B cell (primary cell): ENCODE measurements at places on chromosomes 11 and 22. TPM values are rescaled to one million over a fixed set of nuclear protein-coding genes. Genes with fewer than 3 reads are reported as not detected.
A peak's percentile ranks its signal among the peaks of the same experiment; 100 is the strongest.

DNA sequence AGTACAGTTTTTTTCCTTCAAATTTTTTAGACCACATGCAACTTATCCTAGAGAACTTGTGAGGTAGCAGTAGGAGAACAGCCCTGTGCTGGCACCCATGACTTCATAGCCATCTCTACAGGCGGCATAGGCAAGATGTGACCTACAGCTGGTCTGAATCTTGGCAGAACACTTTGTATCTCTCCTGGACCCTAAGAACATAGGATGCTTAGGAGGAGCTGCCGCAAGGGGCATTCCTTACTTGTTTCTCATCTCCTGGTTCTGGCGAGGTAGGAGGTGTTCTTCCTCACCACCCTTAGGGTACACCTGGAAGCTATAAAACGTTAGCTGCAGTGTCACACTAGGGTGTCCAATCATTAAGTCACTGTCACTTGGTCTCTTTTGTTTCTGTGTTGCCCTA, 16.4 kb downstream of the CWC15 start:
- H3K4me1 ChIP-seq = no peaks in the 10 kb centered on the region
- DNase-seq = no peak
- H3K27me3 ChIP-seq = no peaks in the 10 kb centered on the region
- peaks cover 4% of the 10 kb centered on the region for H3K36me3 ChIP-seq
- no peak overlapping the region for H3K27ac ChIP-seq
- no peak overlapping the region for H3K4me3 ChIP-seq

DNA sequence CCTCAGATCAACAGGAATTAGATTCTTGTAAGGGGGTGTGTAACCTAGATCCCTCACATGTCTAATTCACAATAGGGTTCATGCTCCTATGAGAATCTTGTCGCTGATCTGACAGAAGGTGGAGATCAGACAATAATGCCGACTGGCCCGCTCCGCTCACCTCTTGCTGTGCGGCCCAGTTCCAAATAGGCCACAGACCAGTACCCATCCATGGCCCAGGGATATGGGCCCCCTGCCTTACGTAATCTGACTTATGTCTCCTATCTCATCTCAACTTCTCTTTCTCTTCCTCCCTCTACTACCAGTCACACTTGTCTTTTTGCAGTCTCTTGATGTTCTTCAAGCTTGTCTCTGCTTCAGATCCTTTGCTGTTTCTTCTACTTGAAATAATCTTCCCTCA, 70.0 kb downstream of the CWF19L2 start:
- no peak for DNase-seq
- H3K4me3 ChIP-seq = no peak overlapping the region
- H3K36me3 ChIP-seq = peaks cover 45% of the 10 kb centered on the region
- no peaks in the 10 kb centered on the region for H3K4me1 ChIP-seq

DNA sequence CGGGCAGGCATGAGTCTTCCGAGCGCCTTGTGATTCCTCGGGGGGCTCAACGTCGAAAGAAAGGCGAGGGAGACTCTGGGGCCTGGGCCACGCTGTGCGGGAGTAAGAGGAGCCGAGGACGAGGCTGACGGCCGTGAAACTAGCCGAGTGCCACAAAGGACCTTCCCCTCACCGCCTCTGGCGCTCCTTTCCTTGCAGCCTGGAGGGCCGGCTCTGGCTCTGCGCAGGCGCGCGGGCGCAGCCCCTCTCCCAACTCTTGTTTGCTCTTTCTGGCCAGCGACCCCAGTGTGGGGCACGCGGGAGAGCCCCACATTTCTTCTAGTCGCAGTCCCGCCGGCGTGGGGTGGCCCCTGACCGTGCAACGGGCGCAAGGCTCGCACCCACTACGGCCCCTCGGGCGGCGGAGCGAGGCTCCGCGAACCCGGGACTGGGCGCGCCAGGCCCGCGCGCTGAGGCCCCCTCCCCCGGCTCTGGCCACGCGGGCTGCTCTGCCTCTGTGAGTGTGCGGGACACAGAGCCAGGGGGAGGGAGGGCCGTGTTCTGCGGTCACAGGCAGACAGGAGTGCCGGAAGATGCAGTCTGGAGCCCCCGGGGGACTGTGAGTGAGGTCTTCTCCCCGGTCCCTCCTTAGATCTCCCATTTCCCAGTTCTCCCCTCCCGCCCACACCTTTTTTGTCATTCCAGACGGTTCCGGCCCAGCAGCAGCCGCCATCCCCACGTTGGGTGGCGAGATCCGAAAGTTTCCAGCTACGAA, 1.0 kb upstream of the TOB2 start:
- DNase-seq = no peak
- peaks cover 25% of the 10 kb centered on the region for H3K4me1 ChIP-seq
- H3K27me3 ChIP-seq = no peaks in the 10 kb centered on the region
- no peaks in the 10 kb centered on the region for H3K36me3 ChIP-seq

DNA sequence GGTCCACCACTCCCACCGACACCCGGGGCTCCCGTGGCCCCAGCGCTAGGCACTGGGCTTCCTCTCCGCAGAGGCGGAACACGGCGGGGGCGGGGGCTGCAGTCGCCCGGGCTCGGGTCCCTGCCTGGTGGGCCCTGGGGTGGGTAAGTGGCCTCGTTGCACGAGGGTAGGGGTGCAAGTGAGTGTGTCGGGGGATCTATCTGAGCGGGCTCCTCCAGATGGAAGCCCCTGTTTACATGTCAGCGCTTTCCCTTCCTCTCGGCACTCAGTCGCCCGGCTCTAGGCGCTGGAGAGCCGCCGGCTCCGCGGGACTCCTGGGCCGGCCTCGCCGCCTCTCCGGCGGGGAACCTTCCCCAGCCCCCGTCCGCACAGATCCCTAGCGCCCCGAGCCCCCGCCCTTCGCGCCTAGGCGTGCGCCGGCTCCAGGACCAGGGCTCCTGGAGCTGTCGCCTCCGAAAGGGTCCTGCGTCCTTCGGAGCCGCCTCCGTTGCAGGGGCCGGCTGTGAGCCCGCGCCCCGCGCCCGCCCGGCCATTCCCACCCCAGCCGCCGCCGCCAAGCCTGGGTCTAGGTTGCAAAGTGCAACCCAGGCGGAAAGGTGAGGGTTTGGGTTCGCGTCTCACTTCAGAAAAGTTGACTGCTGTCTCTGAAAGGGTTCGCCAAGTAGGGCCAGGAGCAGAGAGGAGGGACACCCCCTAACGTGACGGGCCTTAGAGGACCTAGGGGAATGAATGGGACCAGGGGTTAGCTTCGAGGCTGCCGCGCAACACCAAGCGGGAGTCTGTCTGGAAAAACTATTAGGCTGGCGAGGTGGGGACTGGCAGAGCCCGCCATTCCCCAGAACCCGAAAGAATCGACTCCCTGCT, 978 bp downstream of the FLI1 start:
- H3K27ac ChIP-seq = peak overlapping the region; percentile 84
- peaks cover 12% of the 10 kb centered on the region for H3K27me3 ChIP-seq
- peak; percentile 53 for DNase-seq
- H3K4me1 ChIP-seq = peaks cover 47% of the 10 kb centered on the region
- peaks cover 29% of the 10 kb centered on the region for H3K36me3 ChIP-seq
- H3K4me3 ChIP-seq = peak overlapping the region; percentile 94

- H3K27ac ChIP-seq = no peak overlapping the region
- H3K4me1 ChIP-seq = no peaks in the 10 kb centered on the region
- no peaks in the 10 kb centered on the region for H3K36me3 ChIP-seq
- peaks cover 14% of the 10 kb centered on the region for H3K27me3 ChIP-seq
- no peak overlapping the region for H3K4me3 ChIP-seq
- no peak for DNase-seq
Observed at GRCh38 chr11:116715383-116715782, 57.4 kb downstream of the BUD13 start.

- H3K27ac ChIP-seq = no peak overlapping the region
- no peak overlapping the region for H3K4me3 ChIP-seq
- no peaks in the 10 kb centered on the region for H3K27me3 ChIP-seq
- no peaks in the 10 kb centered on the region for H3K4me1 ChIP-seq
- no peak for DNase-seq
Observed at GRCh38 chr22:27327981-27328721, 473.4 kb downstream of the MN1 start.

- H3K4me3 ChIP-seq = no peak overlapping the region
- peaks cover 5% of the 10 kb centered on the region for H3K27me3 ChIP-seq
- no peaks in the 10 kb centered on the region for H3K36me3 ChIP-seq
- no peak overlapping the region for H3K27ac ChIP-seq
- DNase-seq = no peak
Observed at GRCh38 chr11:69231466-69232018, 62.4 kb upstream of the MYEOV start.

GRCh38 chr11:7501894-7502293, 11.9 kb upstream of the PPFIBP2 start:
- no peaks in the 10 kb centered on the region for H3K27me3 ChIP-seq
- H3K36me3 ChIP-seq = peaks cover 16% of the 10 kb centered on the region
- H3K4me3 ChIP-seq = no peak overlapping the region
- H3K4me1 ChIP-seq = peaks cover 42% of the 10 kb centered on the region

GRCh38 chr11:4654635-4655369, 11.0 kb downstream of the OR51E1 start:
- H3K27ac ChIP-seq = no peak overlapping the region
- no peaks in the 10 kb centered on the region for H3K36me3 ChIP-seq
- no peak for DNase-seq
- no peak overlapping the region for H3K4me3 ChIP-seq
- H3K27me3 ChIP-seq = no peaks in the 10 kb centered on the region

DNA sequence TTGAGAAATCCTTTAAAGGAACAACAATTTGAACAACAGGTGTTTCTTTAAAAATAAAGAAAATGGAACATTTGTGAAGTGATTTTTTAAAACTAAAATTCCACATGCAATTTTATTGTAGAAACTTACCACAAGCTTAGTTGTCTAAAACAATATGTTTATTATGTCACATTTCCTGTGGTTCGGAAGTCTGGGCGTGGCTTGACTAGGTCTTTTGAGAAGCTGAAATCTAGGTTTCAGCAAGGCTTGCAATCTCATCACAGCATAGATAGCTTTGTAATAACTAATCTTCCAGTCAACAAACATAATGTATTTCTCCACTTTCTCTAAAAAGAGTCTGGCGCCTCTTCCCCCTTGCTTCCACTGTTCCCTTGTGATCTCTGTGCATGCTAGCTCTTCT, 27.0 kb downstream of the MS4A6A start:
- no peaks in the 10 kb centered on the region for H3K4me1 ChIP-seq
- H3K27ac ChIP-seq = no peak overlapping the region
- H3K27me3 ChIP-seq = no peaks in the 10 kb centered on the region
- no peak for DNase-seq

DNA sequence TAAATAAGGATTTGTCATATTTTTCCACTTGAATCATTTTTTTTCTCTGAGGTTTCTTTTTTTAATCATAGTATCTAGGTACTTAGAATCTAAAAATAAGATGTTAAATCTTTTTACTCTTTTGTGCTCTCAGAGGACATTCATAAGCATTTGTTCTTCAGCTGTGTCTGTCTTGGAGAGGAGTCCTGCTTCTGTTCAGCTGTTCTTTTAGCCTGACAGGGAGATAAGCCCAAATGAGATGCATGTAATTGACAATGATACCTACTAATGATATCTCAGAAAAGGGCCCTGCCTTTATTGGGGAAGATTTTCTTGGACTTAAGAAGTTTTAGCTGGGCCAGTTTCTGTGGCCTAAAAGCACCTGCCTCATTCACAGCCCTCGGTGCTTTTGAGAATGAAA, 156.9 kb downstream of the NCAM1 start:
- H3K27ac ChIP-seq = no peak overlapping the region
- H3K4me1 ChIP-seq = no peaks in the 10 kb centered on the region
- no peak overlapping the region for H3K4me3 ChIP-seq

DNA sequence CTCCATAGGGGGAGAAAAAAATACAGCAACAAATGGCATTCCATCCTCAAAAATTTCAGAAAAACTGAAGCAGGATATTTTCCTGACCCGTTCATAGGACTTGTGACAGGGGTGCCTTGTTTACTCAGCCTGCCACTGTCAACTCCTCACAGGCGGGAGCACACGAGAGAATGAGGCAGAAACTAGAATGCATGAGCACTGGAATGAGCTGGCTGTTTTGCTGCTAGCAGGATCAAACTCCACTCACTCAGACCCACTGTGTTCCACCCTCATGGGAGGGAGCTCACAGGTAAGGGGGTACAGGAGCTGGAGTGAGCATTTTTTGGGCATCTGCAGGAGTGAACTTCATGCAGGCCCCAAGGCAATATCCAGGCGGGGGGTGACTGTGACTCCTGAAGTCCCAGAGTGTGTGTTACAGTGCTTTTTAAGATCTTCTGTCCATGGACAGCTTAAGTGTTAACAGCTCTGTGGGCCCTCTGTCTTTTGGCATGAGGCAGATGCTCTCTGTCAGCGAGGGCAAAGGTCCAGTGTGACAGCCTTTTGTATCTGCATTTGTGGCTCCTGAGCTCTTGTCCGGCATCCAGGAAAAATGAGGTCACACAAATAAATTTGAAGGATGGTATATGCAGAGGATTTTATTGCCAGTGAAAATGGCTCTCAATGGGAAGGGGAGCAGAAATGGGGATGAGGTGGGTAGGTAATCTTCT, 905.7 kb upstream of the TENM4 start:
- H3K27me3 ChIP-seq = no peaks in the 10 kb centered on the region
- H3K27ac ChIP-seq = no peak overlapping the region
- H3K36me3 ChIP-seq = no peaks in the 10 kb centered on the region
- H3K4me3 ChIP-seq = no peak overlapping the region
- H3K4me1 ChIP-seq = no peaks in the 10 kb centered on the region
- no peak for DNase-seq

- no peak overlapping the region for H3K4me3 ChIP-seq
- H3K4me1 ChIP-seq = no peaks in the 10 kb centered on the region
- no peak for DNase-seq
- H3K36me3 ChIP-seq = no peaks in the 10 kb centered on the region
Observed at GRCh38 chr11:130465263-130465662, 16.8 kb downstream of the ADAMTS15 start.

DNA sequence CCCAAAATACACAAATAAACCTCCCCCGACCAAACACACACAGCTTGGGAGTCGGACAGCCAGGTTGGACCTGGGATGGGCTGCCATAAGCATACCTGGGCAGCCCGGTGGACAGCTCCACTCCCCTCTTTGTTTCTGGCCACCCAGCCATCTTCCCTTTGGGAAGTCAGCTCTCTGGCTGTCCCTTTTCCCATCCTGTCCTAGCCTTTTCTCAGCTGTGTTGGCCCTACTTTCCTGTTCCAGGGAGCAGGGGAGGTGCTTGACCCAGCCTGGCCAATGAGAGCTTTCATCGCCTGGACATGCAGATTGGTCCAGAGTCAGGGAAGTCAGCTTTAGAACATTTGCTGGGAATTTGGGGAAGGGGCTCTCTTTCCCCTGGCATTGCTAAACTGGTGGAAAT, 68.7 kb upstream of the NECTIN1 start:
- H3K4me1 ChIP-seq = no peaks in the 10 kb centered on the region
- no peaks in the 10 kb centered on the region for H3K27me3 ChIP-seq
- DNase-seq = no peak

GRCh38 chr11:559712-560304, 730 bp downstream of the LMNTD2 start:
- H3K27ac ChIP-seq = peak overlapping the region; percentile 75
- DNase-seq = no peak
- no peaks in the 10 kb centered on the region for H3K27me3 ChIP-seq

The IGLL1 gene
- polyA plus RNA-seq = 0.29 TPM in 1 of 2 replicates, not detected in the other

The ARHGAP32 gene
- 4.4 and 4.6 TPM in 2 replicates for polyA plus RNA-seq

The CBL gene
- 11.7 and 12.5 TPM in 2 replicates for polyA plus RNA-seq

The SLC22A6 gene
- not detected in 2 replicates for polyA plus RNA-seq

The CCDC87 gene
- 0.09 TPM in 1 of 2 replicates, not detected in the other for polyA plus RNA-seq

The ACER3 gene
- 3.3 and 4.7 TPM in 2 replicates for polyA plus RNA-seq

The NLRP14 gene
- polyA plus RNA-seq = 0.04 TPM in 1 of 2 replicates, not detected in the other
